ENCODE measurements at places on chromosomes 4 and X.

DNA sequence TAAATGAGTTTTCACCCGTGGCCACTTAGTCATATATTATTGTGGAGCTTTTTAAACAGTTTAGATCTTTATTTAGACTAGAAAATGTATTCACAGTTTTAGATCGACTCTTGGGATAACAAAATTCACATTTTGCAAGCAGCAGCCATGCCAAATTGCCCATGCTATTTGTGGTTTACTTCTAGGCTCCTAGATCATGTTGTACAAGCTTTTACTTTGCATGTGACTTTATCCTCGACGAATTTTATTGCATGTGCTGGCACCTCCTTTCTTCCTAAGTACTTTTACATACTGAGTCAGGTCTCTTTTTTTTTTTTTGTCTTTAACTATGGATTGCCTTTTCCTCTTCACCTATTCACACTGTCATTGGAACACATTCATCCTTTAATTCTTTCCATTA lies 23.2 kb downstream of the BBS12 start:
- no peak for DNase-seq

- no peak for DNase-seq
Observed at GRCh38 chr4:5799406-5799805, 88.4 kb downstream of the EVC start.

GRCh38 chr4:53801373-53801772 lies 210.1 kb upstream of the LNX1 start:
- DNase-seq: no peak

DNA sequence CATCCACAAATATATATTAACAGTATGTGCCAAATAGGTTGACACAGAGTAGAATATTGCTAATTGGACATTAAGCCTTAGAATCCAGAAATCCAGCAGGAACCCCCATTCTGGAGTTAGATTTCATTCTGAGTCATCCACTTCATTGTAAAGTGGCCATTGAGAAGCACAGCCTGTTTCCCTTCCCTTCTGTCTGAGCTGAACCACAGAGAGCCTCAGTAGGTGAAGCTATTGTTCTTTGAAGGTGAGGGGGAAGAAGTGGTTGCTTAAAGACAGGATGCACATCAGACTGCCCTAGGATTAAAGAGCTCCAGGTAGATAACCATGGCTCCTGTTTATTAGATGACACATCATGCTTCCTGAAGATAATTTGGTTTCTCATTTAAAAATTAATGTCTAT lies 30.6 kb upstream of the MCF2 start:
- DNase-seq: no peak

- peak; percentile 51 for DNase-seq
Observed at GRCh38 chr4:113951263-113951662, 28.2 kb downstream of the ARSJ start.
